RPMI7951 (cell line): ENCODE measurements at places on chromosomes 12 and 14. TPM values are rescaled to one million over a fixed set of nuclear protein-coding genes. Genes with fewer than 3 reads are reported as not detected.
A peak's percentile ranks its signal among the peaks of the same experiment; 100 is the strongest.

OTOGL gene
- 0.20 and 0.48 TPM in 2 replicates for total RNA-seq

GCH1 gene
- total RNA-seq, result 1.3 and 3.5 TPM in 2 replicates

GRCh38 chr14:104467236-104467635 is 112.3 kb upstream of the C14orf180 start:
- no peak for DNase-seq

GRCh38 chr12:54954228-54954627 is 30.3 kb downstream of the TESPA1 start:
- DNase-seq, result no peak

DNA sequence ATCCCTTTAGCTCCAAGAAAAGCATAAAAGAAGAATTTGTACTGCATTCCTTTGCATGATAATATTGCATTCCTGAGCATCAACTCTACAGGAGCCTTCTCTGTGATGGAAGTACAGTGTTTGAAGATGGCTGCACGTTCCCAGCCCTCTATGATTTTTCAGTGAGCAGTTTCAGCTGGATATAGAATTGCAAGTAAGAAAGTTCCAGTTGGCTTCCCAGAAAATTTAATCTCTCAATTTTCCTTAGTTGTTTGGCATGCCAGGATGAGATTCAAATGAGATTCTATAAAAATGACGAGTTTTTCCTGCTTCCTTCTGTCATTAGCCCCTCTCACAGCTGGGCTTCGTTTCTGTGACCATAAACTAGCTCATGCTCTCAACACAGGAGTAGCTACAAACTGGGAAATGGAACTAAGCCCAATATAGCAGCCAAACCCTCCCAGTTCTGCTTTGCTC is 109.9 kb downstream of the TTC8 start:
- DNase-seq, result peak; percentile 5

DNA sequence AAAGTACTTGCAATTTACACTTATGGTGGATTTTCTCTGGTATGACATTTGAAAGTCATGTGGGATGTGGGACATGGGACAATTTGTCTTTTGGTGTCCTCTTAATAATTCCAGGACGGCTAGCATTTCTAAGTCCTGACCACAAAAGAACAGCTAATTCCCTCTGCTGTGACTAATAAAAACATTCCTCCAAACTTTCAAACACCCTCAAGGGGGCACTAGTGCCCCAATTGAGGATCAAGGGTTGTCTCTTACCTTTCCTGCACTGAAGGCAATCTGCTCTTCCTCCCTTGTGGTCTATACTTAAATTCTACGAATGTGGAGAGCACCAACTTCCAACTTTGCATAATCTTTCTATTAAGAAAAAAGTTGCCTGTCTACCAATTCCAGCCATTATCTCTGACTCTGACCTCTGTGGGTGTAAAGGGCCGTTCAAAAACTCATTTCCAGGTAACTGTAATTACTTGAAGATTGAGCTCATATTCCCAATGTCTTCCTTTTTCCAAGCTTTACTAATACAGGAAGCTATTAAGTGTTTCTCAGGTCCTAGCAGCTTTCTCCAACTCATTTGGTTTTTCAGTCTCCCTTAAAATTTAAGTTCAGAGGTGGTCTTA is 210.2 kb downstream of the PTPRO start:
- peak; percentile 65 for DNase-seq

DNA sequence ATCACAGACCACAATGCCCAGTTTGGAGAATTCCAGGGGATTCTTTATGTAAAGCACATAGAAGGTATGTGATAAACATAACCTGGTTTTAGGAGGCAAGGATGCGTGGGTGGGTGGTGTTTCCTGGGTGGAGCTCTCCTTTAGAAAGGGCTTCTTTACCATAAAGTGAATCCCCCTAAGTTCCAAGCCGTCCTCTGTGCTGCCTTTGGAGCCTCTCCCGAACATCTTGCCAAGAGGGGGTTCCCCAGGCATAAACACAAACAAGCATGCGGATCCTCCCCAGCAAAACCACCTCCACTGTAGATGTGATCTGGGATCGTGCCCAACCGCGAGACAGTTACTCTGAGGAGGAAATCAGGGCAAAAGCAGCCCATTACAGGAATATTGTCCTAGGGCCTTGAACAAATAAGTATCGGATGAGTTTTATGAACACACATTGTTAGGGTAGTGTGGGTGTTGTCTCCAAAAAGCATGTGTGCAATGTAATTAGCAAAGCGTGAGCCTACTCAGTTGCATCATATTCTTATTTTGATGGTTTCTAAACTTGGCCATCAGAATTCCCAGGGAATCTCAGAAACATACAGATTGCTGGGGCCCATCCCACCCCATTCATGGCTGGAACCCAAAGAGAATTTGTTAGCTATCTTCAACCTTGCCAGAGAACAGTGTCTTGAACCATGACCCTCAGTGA is 48.8 kb upstream of the CORO1C start:
- no peak for DNase-seq

DNA sequence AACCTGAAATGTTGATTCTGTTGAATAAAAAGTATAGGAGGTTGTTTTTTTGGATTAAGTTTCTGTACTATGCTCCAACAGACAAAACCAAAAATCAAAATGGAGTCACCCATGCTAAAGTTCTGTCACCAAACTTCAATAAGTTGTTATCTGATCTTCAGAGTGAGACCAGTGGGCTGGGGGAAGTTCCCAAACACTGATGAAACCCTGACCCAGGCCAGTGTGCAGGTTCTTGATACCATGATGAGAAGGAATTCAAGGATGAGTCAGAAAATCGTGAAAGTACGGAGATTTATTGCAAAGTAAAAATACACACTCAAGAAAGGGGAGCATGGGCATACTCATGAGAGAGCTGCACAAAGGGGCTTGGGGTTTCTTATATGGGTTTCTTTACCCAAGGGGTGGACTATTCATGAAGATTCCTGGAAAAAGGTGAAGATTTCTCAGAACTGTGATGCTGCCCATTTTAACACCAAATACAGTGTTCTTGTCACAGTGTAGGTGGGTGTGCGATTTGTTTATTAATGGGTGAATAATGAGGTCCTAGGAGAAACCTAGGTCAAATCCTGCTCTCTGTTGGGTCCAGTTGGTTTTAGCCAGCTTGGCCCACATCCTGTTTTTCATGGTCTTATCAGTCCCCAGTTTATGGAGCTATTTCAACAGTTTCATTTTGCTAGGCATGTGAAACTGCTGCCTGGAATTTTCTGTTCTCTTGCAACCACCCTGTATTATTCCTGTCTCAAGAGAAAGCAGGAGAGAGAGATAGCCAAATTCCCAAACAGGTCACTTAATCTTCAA is 27.5 kb upstream of the DENND5B start:
- DNase-seq, result peak; percentile 6

- DNase-seq, result no peak
Observed at GRCh38 chr12:87836190-87836589, 193.0 kb downstream of the C12orf50 start.

TMEM229B gene
- 3.7 TPM in 2 replicates for total RNA-seq

- DNase-seq, result peak; percentile 96
Observed at GRCh38 chr12:75480469-75480949, at the start of gene GLIPR1. GLIPR1 (plus strand) TSS chr12:75480755; CDS start chr12:75480881, 126 bp downstream.

DNA sequence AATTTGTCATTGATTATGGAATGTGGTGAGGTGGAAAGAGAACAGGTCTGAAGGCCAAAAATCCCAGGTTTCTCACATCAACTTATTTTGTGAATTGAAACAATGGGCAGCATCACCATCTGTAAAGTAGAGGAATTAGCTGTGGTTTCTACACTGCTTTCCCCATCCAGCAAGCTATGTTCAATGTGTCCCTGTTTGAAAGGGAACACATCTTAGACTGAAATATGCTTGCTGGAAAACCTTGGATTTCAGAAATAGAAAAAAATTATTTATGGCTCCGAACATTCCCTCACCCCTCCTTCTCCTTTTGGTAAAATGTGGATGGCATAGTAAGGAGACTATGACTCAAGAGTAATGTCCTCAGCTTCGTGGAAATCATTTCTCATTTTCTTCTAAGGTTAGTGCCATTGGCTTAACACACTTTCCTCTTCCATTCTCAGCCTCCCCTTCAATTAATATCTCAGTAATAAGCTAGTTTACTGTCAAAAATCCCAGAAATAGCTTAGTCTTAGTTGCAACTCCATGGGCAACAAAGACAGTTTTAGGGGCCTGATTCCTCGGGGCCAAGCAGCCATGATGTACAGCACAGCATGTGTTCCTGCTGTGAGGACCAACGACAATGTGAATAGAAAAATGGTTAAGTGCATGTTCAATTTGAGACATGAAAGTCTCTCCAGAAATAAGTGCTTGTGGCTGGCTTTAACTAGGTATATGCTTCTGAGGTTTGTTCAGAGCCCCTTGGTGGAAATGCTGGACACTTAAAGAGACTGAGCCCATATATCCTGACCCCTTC is 205.8 kb upstream of the SLC38A2 start:
- DNase-seq, result no peak

- peak; percentile 38 for DNase-seq
Observed at GRCh38 chr14:64681796-64682710, 22.2 kb upstream of the PLEKHG3 start.

DNA sequence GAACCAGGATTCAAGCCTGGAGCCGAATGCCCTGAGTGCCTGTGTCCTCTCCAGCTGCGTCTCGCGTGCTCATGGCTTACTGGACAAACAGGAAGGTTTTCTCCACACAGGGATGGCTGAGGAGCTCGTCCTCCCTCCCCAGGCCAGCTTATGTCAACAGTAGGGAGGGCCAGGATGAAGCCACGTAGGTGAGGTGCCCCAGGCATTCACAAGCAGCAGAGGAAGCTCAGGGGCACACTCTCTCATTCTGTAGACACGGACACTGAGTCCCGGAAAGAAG is 49.3 kb downstream of the TRPV4 start:
- DNase-seq, result no peak

DNA sequence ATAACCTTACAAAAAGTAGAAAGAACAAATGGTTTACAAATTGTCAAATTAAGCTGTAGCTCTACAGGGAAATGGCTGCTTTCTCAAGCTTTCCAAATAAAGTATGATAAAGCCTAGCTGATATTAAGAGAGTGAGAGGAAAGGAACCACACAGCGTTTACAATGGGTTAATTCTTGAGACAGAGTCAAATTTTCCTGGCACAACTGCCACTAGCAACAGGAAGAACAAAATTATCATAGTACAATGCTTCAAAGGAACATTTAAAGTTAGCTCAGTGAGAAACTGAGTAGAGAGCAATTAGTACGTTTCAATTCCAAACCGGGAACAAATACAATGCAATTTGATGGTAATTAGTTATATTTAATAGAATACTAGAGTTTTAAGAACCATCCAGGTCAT is 116.0 kb downstream of the PPP1R12A start:
- DNase-seq, result peak; percentile 18

DNA sequence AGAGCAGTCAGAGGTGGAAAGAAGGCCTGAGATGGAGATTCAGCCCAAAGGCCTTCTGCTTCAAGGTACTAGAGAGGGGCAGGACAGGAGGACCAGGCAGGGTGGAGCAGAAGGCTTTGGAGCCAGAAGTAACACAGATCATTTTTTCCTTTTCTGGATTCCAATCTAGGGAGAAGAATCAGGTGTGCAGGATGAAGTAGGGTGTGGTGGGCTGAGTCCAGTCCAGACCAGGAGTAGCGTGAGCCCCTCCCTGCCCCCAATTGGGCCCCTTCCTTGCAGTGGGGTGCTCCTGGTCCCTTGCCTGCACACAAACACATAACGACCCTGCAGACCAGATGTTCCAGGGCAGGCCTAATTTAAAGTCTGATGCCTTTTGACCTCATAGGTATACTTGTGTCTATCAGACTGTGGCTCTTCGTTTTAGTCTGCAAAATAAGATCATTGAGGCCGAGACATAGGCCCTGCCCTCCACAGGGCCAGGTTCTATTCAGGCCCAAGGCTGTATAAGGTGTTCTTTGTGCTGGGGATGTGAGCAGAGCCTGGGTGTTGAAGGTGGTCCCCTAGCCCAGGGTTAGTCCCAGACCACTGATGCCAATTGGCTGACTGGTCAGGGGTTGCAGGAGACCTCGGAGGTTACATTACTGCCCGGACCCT is 1.0 kb upstream of the NYNRIN start:
- no peak for DNase-seq

WNT5B gene
- 42.9 and 57.9 TPM in 2 replicates for total RNA-seq

DNA sequence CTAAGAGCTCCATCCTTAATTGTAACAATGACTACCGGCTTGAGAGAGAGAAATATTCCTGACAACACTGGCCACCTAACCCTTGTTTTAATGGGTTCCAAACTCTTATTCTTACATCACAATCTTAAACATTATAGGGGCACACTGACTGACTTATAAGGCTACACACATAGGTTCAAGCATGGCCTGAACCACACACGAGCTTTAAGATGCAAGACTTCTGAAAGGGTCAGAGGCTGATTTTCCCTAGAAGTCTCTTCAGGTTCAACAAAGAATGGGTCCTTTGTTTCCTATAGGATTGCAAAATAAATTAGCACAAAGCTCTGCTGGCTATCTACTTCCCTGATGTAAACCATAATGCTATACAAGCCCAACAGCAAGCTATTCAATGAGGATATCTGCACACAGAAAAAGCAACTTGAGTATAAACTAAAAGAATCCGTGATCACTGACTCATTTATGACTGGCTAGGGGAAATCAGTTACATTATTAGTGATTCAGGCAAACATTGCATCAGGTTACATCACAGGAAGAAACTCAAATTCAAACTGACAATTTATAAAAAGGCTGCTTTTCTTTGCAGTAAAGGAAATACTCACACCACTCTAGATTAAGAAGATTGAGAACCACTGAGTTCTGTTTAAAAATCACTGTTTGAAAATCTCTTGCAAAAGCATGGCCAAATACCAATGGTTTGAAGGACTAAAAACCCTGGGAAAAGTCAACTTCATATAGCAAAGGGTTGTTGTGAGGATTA is 8.5 kb downstream of the BTG1 start:
- peak; percentile 68 for DNase-seq

- DNase-seq, result no peak
Observed at GRCh38 chr12:130130346-130130745, 31.9 kb upstream of the FZD10 start.

SLC38A4 gene
- total RNA-seq, result 0.12 and 0.68 TPM in 2 replicates

TMEM132C gene
- total RNA-seq, result not detected in 2 replicates

CCDC196 gene
- total RNA-seq, result not detected in 2 replicates

GRCh38 chr14:38291681-38292467 is 36.0 kb upstream of the CLEC14A start:
- DNase-seq, result no peak

DNA sequence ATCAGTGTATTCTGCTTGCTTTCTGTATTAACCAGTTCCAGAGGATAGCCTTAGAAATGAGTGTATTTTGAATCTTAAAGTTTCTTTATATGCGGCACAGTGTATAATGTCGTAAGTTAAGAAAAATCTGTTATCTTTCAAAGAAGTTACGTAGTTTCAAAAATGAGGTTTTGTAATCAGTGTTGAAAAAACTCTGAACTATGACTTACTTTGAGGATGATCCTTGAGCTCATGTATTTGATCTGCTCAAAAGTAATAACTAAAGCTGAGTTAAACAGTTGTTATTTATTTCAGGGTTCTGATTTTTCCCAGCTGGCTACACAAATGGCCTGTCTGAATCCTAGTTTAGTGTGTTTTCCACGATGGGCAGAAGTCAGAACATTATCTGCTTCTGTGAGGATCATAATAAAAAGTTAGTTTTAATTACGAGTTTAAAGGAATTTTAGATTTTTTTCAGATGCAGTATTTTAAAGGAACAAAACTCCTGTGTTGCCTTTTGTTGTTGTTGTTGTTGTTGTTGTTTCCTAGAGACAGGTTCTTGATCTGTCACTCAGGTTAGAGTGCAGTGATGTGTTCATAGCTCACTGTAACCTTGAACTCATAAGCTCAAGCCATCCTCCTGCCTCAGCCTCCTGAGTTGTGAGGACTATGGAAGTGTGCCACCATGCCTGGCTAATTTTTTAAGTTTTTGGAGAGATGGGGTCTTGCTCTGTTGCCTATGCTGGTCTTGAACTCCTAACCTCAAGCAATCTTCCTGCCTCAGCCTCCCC is 52.9 kb downstream of the GPATCH2L start:
- no peak for DNase-seq

NEMP1 gene
- total RNA-seq, result 27.9 and 30.4 TPM in 2 replicates
